Ovary (tissue), 10 donors: ENCODE measurements at places on chromosomes 3 and 15. TPM values are rescaled to one million over a fixed set of nuclear protein-coding genes. Genes with fewer than 3 reads are reported as not detected.

FAM43A gene
- total RNA-seq = 4.2 TPM

CPEB1 gene
- 14.4 TPM for total RNA-seq

DNA sequence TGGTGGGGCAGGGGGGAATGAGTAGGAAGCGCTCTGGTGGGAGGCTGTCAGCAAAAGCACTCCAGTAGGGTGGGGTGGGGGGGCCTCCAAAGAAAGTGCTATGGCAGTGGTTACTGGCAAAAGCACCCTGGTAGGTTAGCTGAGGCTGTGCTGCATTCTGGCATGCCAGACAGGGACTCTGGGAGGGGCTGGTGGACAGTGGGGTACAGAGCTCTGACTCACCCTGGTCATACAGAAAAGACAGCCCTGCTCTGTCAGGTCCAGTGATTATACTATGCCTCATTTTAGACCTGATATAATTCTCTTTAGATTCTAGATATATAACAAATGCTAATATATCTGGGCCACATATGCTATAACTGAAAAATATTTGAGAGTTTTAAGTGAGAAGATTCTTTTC lies 82.8 kb upstream of the CPNE4 start:
- no peaks in the 10 kb centered on the region for H3K36me3 ChIP-seq
- DNase-seq = no peak
- no peaks in the 10 kb centered on the region for H3K27me3 ChIP-seq

DNA sequence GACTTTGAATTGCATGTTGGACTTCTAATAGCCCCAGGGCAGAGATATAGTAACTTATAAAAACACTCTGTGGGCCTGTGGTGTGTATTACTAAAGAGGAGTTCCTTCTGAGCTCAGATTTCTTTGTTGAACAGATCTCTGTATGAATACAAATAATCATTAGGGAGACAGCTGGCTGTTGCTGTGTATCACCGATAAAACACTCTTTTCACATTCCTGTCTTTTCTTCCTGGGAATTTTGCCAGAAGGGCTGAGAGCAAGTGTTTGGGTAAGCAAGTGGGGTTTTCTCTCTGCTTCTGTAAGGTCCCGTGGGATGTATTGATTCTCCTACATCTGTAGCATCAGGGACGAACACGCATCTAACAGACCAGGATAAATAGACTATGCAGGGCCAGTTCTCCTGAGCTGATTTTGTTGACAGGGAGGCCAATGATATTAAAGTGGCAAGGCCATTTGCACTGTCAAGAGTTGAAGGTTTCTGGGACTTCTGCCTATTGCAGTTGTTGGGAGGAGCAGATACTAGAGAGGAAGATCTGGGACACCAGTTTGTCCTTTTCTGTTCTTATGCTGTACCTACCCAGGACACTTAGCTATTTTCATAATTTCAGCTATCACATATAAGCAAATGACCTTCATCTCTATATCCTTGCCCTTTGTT lies 225.9 kb upstream of the CD96 start:
- no peak overlapping the region for H3K4me3 ChIP-seq
- no peaks in the 10 kb centered on the region for H3K36me3 ChIP-seq
- DNase-seq = no peak
- no peaks in the 10 kb centered on the region for H3K27me3 ChIP-seq
- no peaks in the 10 kb centered on the region for H3K4me1 ChIP-seq

PCOLCE2 gene
- total RNA-seq = 3.9 TPM

DNA sequence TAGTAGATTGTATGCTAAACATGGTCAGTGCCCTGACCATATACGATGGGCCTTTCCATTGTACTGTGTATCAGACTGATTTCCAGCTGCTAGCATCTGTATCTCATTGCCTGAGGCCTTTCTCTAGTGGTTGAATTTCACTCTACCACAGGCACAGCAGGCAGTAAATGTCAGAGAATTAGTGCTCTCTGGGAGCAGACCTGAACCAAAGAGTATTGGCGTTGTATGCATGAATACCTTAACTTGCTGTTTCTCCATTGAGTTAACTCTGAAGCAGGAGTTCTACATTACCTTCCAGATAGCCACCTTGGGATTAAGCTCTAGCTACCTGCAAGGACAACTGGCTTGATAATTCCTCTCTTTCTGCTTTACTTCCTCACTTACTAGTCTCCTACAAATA lies 439.2 kb upstream of the EPHA3 start:
- no peak overlapping the region for H3K27ac ChIP-seq
- no peaks in the 10 kb centered on the region for H3K27me3 ChIP-seq
- H3K36me3 ChIP-seq = no peaks in the 10 kb centered on the region
- H3K4me1 ChIP-seq = no peaks in the 10 kb centered on the region
- no peak overlapping the region for H3K4me3 ChIP-seq
- DNase-seq = no peak

DNA sequence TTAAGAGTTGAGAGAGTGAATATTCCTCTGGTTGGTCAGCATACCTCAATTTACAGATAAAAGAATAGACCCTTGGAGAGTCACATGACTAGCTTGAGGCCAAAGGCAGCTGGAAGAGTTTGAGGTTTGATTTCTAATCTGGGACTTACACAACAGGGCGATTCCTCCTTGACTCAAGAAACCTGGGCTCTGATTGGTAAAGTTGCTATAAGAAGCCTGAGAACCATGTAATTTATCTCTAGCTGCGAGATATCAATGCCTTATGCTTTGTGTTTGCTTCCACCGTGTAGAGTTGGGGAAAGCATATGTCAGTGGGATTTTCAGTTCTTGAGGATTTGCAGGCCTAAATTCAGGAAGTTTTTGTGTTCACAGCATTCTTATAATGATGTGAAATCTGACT lies 206.0 kb downstream of the KLHL25 start:
- H3K4me3 ChIP-seq = no peak overlapping the region
- H3K4me1 ChIP-seq = peaks cover 3% of the 10 kb centered on the region
- H3K36me3 ChIP-seq = no peaks in the 10 kb centered on the region

DNA sequence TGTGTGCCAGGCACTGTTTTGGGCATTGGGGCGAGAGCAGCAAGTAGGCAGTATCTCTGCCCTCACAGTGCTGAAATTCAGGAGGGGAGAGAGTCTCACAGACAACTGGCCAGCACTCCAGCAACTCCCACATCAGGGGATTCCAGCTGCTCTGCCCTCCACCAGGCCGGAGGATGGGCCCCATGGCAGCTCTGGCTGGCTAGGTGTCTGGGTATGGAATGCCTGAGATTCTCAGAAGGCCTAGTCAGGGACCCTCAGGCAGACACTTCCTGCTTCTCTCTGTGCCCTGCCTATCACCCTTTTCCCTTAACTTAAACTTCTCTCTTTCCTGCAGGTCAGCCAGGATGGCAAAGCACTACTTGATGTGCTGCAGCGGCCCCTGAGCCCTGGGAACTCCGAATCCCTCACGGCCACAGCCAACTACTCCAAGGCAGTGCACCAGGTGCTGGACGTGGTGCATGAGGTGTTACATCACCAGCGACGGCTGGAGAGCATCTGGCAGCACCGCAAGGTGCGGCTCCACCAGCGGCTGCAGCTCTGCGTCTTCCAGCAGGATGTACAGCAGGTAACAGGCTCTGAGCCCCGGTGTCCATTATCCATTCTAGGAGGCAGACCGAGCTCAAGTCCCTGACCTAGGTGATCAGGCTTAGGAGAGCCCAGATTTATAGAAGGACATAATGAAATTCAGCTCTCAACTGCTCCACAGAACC lies 342.2 kb upstream of the ROPN1 start:
- no peak for DNase-seq
- H3K4me1 ChIP-seq = no peaks in the 10 kb centered on the region
- H3K27me3 ChIP-seq = no peaks in the 10 kb centered on the region
- H3K36me3 ChIP-seq = no peaks in the 10 kb centered on the region
- no peak overlapping the region for H3K27ac ChIP-seq

DNA sequence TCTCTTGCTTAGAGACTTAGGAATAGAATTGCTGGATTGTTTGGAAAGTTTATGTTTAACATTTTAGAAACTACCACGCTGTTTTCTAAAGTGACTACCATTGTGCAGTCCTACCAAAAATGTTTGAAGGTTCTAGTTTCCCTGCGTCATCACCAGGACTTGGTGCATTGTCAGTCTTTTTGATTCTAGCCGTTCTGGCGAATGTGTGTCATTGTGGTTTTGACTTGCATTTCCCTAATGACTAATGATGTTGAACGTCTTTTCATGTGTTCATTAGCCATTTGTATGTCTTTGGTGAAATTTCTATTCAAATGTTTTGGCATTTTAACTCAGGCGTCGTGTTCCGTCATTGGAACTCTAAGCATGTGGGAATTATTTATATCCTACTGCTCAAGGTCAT lies 58.0 kb downstream of the CHD2 start:
- H3K27ac ChIP-seq = no peak overlapping the region
- no peaks in the 10 kb centered on the region for H3K36me3 ChIP-seq
- DNase-seq = no peak

GYG1 gene
- 47.3 TPM for total RNA-seq

GRCh38 chr3:30503446-30503845 lies 103.0 kb upstream of the TGFBR2 start:
- no peak overlapping the region for H3K27ac ChIP-seq
- H3K27me3 ChIP-seq = no peaks in the 10 kb centered on the region
- H3K36me3 ChIP-seq = no peaks in the 10 kb centered on the region
- H3K4me3 ChIP-seq = no peak overlapping the region
- no peaks in the 10 kb centered on the region for H3K4me1 ChIP-seq

GRCh38 chr3:48397767-48398681 lies 26.0 kb downstream of the FBXW12 start:
- H3K4me1 ChIP-seq = peaks cover 2% of the 10 kb centered on the region
- H3K36me3 ChIP-seq = no peaks in the 10 kb centered on the region
- peak; percentile 14 for DNase-seq
- H3K27me3 ChIP-seq = no peaks in the 10 kb centered on the region

DNA sequence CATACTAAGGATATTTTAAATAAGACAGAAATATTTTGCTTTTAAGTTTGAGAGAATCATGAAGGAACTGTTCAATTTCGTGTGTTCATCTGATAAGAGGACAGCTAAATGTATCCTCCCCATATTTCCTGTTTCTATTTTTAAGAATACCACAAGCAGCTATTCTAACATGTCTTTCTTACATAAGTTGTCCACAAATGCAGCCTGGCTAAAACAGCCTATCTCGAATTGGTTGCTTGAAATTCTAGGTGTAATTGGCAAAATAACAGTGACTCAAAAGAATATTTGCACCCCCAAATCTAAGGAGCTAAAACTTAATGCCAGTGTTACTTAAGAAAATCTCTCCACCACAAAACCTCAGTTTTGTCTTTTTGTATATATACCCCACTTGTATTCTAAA lies 35.0 kb downstream of the BTLA start:
- no peak overlapping the region for H3K4me3 ChIP-seq
- H3K4me1 ChIP-seq = no peaks in the 10 kb centered on the region
- H3K27me3 ChIP-seq = no peaks in the 10 kb centered on the region
- H3K27ac ChIP-seq = no peak overlapping the region
- DNase-seq = no peak

GATM gene
- total RNA-seq = 185 TPM

SENP8 gene
- total RNA-seq = 2.7 TPM

DNA sequence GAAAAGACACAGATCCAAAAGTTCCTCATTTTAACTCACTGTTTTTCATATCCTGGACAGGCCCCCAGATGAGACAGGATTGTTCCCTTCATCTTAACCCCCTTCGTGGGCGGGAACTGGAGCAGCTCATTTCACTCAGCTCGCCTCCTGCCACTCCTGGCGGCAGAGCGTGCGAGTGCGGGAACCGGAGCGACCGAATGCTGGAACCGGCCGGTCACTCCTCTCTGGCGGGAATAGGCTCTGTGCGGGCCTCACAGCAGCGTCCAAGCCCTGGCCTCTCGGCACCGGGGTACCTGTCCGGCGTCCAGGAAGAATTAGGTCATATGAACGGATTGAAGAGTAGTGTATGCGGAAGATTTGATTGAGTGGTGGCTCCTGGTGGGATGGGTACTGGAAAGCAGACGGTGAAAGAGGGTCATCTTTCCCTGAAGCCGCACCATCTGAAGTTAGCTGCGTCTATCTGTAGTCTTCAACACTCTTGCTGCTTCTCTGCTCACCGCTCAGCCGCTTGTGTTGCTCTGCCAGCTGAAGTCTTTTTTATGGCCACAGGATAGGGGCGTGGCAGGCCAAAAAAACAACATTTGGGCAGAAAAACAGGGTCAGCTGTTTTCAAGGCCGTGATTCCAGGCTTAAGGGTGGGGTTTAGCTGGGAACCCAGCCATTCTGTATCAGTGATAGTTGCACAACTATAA lies 42.3 kb upstream of the FXR1 start:
- peak overlapping the region; percentile 44 for H3K4me3 ChIP-seq
- no peaks in the 10 kb centered on the region for H3K36me3 ChIP-seq
- peak overlapping the region; percentile 68 for H3K27ac ChIP-seq
- H3K27me3 ChIP-seq = no peaks in the 10 kb centered on the region
- DNase-seq = peak; percentile 75
- H3K4me1 ChIP-seq = peaks cover 9% of the 10 kb centered on the region

DNA sequence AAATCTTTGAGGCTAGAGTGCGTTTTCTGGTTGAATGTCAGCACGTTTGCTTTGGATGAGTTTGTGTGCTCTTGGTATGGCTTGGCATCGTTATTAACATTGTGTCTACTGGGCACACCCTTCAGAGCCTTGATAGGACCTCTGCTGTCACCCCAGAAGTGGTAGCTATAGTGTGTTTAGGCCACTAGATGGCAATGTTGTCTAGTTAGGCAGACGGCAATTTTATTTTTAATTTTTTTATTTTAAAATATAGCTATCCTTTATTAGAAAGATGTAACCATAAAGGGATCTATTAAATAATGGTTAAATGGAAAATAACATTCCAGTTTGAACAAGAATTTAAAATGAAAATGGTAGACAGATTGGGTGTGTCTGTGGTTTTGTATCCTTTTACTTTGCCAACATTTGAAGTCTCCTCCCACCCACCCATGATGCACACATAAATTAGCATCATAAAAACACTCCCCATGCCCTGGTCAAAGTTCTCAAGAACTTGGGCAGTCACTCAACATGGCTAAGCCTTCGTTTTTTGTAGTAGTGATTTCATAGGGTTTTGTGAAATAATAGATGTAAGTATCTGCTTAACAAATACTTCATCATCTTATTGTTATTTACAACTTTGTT lies 200.7 kb downstream of the KCNH8 start:
- no peak overlapping the region for H3K27ac ChIP-seq
- H3K4me3 ChIP-seq = no peak overlapping the region
- no peaks in the 10 kb centered on the region for H3K27me3 ChIP-seq
- H3K36me3 ChIP-seq = no peaks in the 10 kb centered on the region
- no peaks in the 10 kb centered on the region for H3K4me1 ChIP-seq
- no peak for DNase-seq

DNA sequence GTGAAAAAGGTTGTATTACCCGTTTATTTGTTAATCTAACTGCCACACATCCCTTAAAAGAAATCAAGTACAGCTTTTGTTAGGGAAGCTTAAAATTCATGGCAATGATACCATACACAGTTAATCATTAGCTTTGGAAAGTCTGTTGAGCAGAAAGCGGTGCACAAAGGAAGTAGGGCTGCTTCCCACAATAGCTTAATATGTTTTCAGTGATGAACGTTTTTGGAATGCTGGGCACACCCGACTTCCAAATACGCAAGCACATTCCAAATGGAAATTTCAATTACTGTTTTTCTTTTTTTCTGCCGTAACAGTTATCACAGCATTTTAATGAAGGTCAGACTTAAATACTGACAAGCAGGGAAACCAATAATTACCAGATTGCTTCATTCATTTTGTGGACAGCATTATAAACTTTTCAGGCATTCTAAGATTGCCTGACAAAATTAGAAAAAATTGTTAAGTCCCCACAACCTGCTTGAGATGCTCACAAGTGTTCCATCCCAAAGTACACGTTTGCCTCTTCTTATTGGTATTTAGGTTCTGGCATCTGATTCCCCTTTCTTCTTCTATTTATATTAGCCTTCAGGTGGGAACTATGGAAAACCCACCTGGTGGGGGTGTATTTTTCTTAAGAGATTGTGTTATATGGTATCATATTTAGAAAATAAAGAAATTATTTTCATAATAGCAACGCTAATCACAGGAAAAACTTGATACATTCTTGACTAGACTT lies 1.1 kb upstream of the ECT2 start:
- H3K4me3 ChIP-seq = peak overlapping the region; percentile 36
- DNase-seq = no peak
- no peaks in the 10 kb centered on the region for H3K27me3 ChIP-seq
